Lung microvascular endothelial cell (primary cell): ENCODE measurements at places on chromosomes 3 and 15. TPM values are rescaled to one million over a fixed set of nuclear protein-coding genes. Genes with fewer than 3 reads are reported as not detected.

The RBMS3 gene
- 22.6 and 24.2 TPM in 2 replicates for total RNA-seq

The GOLGA6L7 gene
- total RNA-seq, result not detected in 2 replicates

The ZIC1 gene
- total RNA-seq, result not detected in 2 replicates

The SERPINI2 gene
- total RNA-seq, result not detected in 2 replicates

The GUCA1C gene
- not detected in 2 replicates for total RNA-seq

The FBXO40 gene
- total RNA-seq, result under 0.01 TPM in 1 of 2 replicates, not detected in the other

The PLA2G4E gene
- total RNA-seq, result not detected in 2 replicates

The ST3GAL6 gene
- 24.8 and 30.8 TPM in 2 replicates for total RNA-seq

The SPINK8 gene
- not detected in 2 replicates for total RNA-seq

The PIF1 gene
- 1.8 and 5.4 TPM in 2 replicates for total RNA-seq

The ZNF445 gene
- 3.7 and 5.8 TPM in 2 replicates for total RNA-seq

The RTP3 gene
- total RNA-seq, result not detected in 2 replicates

The DUOX1 gene
- total RNA-seq, result not detected in 2 replicates

The BNIP2 gene
- total RNA-seq, result 72.4 and 110 TPM in 2 replicates
